ENCODE measurements at places on chromosomes 6 and 20.

DNA sequence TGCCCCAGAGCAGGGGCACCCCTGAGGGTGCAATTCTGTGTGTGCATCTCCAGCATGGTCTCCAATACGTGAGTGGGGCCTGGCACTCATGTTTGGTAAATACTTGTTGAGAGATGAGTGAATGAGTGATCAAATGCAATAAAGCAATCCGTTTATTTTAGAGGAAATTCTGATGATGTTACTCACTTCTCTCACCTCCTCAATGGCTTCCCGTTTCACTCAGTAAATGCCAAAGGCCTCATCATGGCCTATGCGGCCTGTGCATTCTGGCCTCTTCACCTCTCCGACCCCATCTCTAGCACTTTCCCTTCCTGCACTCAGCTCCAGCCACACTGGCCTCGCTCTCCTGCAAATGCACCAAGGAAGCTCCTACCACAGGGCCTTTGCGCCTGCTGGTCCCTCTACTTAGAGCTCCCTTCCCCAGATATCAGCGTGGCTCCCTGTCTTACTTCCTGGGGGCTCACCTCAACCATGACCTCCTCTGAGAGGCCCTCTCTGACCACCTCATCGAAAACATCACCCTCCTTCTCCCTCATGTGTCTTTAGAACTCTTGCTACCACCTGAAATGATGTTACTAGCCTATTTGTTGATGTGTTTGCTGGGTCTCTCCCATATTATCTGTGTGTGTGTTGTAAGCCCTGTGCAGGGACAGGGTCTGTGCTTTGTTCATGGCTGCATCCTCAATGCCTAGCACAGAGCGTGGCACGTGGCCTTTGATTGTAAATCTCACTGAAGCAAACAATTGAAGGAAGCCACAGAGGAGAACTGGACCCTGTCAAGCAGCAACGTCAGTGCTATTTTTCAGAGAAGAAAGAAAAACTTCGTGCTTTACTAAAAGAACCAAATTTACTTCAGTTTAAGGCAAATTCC lies 42.6 kb downstream of the RAB44 start:
- DNase-seq = no peak

- DNase-seq = no peak
Observed at GRCh38 chr20:12237772-12238171, 320.1 kb downstream of the BTBD3 start.

- no peak for DNase-seq
Observed at GRCh38 chr6:165559632-165560031, 103.4 kb downstream of the PDE10A start.

- DNase-seq = no peak
Observed at GRCh38 chr6:20223141-20223540, 10.9 kb upstream of the MBOAT1 start.

DNA sequence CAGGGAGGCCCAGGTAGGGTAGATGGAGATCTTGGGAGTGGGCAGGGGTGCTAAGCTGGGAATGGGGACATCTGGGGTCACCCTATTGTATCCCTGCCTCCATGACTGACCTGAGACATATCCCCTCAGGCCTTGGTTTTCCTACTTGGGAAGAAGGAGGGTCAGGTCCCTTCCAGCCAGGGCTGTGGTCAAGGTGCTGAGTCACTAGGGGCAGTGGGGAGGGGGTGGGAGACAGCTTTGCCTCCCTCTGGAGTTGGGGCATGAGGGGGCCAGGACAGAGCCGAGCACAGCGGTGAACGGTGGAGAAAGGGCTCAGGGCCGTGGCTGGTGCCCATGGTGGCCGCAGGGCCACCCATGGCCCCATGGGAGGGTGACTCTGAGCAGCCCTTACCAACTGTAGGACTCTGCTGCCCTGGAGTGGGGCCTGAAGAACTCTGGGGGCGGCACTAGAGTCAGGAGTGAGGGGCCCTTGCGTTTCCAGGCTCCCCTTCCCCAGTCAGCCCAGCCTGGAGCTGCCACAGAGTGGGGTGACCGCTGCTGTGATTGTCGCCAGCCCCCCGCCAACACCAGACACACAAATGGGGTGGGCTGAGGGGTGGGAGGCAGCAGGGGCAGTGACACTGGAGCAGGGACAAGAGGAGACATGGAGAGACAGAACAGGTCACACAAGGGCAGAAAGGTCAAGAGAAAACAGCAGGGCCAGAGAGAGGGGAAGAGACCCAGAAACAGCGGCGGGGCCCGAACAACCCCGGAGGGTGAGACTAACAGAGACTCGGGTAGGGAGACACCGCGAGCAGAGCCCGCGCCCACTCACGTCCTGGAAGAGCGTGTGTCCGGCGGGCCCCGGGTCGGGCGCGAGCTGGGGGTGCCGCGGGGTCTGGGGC lies 576 bp downstream of the NECAB3 start:
- DNase-seq = no peak

DNA sequence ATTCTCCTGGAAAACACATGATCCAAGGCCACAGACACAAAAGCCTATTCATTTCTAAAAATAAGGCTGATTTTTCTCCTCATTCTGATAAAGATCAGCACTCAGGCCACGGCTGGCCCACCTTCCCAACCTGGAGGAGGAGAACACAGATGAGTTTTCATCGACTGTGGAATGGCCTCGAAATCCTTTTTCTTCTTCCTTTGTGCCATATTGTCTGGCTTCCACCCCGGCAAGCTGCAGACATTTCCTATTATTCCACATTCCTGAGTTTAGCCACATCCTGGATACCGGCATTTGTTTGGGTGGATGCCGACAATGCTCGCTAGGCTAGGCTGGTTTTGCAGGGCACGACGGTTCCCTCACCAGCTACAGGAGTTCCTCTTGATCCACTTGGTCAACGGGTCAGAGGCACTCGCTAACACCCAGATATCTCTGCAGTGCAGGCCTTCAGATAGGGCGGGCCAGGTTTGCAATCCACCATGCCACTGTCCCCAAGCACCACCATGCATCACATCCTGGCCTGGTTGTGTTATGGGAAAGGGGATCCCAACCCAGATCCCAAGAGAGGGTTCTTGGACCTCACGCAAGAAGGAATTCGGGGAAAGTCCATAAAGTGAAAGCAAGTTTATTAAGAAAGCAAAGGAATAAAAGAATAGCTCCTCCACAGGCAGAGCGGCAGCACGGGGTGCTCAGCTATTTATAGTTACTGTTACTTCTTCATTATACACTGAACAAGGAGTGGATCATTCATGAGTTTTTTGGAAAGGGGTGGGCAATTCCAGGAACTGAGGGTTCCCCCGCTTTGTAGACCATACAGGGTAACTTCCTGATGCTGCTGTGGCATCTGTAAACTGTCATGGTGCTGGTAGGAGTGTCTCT lies 4.2 kb upstream of the CTSZ start:
- no peak for DNase-seq

- no peak for DNase-seq
Observed at GRCh38 chr6:136607204-136607931, 57.1 kb upstream of the MAP7 start.

GRCh38 chr6:138864343-138864890 lies 68.5 kb downstream of the ECT2L start:
- DNase-seq = no peak

- no peak for DNase-seq
Observed at GRCh38 chr6:137868721-137869548, 1.9 kb downstream of the TNFAIP3 start.

GRCh38 chr6:70507161-70507560 lies 59.6 kb upstream of the SDHAF4 start:
- DNase-seq = no peak

DNA sequence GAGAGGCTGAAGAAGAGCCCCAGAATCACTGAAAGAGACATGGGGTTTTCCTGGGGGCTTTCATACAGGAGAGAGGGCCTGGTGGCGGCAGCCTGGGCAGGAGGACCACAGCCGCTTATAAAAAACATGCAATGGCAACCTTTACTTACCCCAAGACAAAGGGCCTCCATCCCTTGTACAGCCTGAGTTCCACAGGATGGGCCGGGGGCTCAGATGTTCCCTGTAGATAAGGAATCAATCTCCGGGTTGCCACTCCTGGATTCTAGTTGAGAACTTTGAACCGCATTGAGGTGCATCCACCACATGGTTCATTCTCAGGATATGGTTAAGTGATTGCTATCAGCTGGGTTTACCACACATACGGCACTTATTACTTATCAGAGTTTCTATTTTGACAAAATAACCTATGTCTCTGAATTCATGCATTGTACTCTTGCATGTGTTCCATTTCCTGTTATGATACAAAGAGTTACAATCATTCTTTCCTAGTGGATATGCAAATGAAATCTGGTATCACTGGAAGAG lies 677.6 kb downstream of the KIF16B start:
- DNase-seq = no peak

DNA sequence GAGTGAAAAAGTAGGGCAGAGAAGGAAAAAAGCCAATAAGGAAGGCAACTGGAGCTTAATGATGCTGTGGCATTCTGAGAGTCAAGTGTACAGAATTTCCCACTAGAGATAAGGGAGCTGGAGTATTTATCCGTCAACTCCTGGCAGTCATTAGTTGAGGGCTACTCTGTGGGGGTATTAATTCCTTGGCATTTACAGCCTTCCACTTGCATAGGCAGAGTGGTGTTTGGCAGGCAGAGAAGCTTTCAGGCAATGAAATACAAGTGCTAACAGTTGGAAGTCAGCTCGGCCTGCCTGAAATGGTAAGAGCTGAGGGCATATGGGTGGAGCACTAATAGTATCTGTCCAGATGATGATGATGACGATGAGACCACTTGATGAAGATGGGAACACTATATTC lies 207.3 kb upstream of the FLRT3 start:
- DNase-seq = no peak

DNA sequence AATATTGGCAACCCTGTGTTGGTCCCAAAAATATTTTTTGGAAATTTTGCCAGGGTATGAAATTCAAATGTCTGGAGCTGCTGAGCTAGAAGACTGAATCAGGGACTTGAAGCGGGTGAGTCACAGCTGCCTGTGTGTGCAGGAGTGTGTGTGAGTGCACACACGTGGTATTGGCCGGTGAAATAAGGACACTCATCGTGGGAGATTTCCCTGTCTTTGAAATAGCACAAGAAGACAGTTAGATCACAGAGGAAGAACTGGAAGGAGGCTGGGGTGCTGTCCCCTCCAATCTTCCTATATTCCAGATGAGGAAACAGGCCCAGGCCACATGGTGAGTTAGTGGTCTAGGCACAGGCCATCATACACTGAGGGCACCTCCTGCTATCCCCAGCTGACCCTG lies 123.8 kb upstream of the MLN start:
- no peak for DNase-seq

- DNase-seq = no peak
Observed at GRCh38 chr6:156691018-156691417, 86.2 kb upstream of the ARID1B start.

GRCh38 chr20:14950633-14951032 lies 613.2 kb upstream of the FLRT3 start:
- DNase-seq = no peak

- DNase-seq = no peak
Observed at GRCh38 chr6:3915076-3915791, 66.1 kb downstream of the FAM50B start.

GRCh38 chr6:74937936-74938335 lies 267.9 kb downstream of the COL12A1 start:
- no peak for DNase-seq

DNA sequence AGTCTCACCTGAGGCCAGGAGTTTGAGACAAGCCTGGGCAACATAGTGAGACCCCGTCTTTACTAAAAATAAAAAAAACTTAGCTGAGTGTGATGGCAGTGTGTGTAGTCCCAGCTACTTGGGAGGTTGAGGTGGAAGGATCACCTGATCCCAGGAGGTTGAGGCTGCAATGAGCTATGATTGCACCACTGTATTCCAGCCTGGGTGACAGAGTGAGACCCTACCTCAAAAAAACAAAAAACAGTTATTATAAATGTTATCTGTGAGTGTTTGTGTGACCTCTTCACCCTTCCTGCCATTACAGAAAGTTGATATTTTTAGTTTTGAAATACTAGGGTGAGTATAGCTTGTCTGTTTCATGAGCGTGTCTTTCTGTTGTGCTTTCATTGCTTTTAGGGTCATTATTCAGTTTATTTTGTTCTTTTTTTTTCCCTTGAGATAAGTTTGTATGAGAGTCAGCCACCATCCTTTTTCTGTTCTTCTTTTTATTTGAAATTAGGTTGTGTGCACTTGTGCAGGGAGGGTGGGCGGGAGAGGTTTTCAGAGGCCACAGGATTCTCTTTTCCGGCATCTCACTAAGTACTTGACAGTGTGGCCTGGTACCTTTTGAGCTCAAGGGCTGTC lies 26.2 kb downstream of the CDYL start:
- no peak for DNase-seq

- no peak for DNase-seq
Observed at GRCh38 chr20:7505835-7506221, 434.4 kb downstream of the HAO1 start.

GRCh38 chr20:21262812-21263211 lies 40.3 kb upstream of the XRN2 start:
- DNase-seq = no peak

DNA sequence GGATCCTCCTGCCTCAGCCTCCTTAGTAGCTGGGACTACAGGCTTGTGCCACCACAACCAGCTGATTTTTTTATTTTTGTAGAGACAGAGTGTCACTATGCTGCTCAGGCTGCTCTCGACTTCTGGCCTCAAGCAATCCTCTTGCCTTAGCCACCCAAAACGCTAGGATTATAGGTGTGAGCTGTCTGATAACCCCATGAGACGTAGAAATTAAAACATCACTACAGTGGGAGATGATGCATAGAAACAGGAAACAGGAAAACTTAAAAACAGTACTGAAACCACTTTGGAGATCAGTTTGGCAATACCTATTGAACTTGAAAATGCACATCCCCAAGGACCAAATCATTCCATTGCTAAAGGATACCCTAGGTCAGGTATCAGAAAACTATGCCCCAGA lies 10.8 kb downstream of the SENP6 start:
- DNase-seq = no peak

- no peak for DNase-seq
Observed at GRCh38 chr6:33467091-33467490, 12.7 kb downstream of the ZBTB9 start.

GRCh38 chr6:169785566-169785965 lies 34.1 kb downstream of the ERMARD start:
- no peak for DNase-seq

GRCh38 chr6:8543714-8544113 lies 108.4 kb upstream of the SLC35B3 start:
- DNase-seq = no peak

DNA sequence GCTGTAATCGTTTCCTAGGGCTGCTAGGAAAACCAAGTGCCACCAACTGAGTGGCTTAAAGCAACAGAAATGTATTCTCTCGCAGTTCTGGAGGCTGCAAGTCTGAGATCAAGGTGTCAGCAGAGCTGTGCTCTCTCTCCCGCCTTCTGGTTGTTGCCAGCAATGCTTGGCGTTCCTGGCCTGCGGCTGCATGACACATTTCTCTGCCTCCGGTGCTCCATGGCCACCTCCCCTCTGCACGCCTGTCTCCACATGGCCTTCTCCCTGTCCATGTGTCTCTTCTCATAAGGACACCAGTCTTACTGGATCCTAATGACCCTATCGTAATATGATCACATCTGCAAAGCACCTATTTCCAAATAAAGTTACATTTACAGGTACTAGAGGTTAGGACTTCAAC lies 91.7 kb upstream of the AKAP12 start:
- DNase-seq = no peak

- no peak for DNase-seq
Observed at GRCh38 chr6:16676376-16676775, 84.9 kb downstream of the ATXN1 start.

- DNase-seq = no peak
Observed at GRCh38 chr6:79712144-79712543, 81.0 kb downstream of the SH3BGRL2 start.

GRCh38 chr6:41494212-41495110 lies 51.7 kb upstream of the FOXP4 start:
- no peak for DNase-seq
